Iris pigment epithelial cell (primary cell): ENCODE measurements at places on chromosomes 7 and 10.
A peak's percentile ranks its signal among the peaks of the same experiment; 100 is the strongest.

DNA sequence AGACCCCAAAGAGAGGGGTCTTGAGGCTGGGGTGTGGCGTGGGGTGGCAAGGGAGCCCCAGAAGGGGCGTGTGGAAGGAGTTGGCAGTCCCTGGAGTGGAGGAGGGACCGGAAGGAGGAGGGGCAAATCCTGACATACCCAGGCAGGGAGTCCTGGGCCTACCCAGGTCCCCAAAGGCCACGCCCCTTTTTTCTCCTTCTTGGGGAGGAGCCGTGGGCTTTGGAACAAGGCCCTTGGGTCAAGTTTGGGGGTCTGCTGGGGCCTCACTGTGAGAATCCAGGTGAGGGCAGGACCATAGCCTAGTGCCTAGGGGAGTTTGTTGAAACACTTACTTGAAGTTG, 1.2 kb upstream of the SMARCD3 start:
- peak; percentile 39 for DNase-seq

GRCh38 chr7:121500360-121501058, 104.4 kb upstream of the FAM3C start:
- DNase-seq = no peak

- peak; percentile 96 for DNase-seq
These were observed 29.8 kb upstream of the GNA12 start for GRCh38 chr7:2873686-2874551.

GRCh38 chr7:107276220-107276827, 107.5 kb downstream of the HBP1 start:
- no peak for DNase-seq

DNA sequence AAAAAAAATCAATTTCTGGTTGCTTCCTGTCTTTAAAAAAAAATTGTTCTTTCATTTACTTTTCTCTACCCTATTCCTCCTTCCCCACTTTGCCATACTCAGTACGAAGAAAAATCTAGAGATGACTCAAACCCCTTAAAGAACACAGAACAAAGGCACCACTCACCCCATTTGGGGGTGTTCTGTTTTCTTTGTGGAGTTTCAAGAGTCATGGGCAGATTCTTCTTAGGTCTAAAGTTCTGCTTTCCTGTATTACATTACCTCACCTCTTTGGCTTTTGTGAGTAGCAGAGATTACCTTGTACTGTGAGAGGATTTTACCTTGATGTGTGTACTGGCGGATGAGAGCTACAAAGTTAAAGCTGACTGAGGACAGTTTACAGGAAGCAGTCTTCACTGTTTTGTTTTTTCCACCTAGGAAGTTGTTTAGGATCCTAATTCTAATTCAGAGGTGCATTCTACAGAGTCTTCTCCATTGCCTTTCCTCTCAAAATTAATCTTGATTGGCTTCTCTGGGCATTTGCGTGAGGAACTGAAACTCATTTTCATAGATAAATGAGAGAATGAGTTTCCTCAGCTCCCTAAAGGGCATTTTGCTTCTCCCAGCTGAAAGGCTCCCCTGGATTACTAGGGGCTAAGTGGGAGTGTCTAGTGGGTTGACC, 20.7 kb downstream of the AVL9 start:
- DNase-seq = peak; percentile 40

- DNase-seq = no peak
These were observed 18.3 kb downstream of the UNC5B start for GRCh38 chr10:71230656-71231025.

GRCh38 chr10:74851831-74852230, 25.4 kb downstream of the KAT6B start:
- DNase-seq = no peak

GRCh38 chr10:97163781-97164501, 21.8 kb downstream of the SLIT1 start:
- DNase-seq = no peak

DNA sequence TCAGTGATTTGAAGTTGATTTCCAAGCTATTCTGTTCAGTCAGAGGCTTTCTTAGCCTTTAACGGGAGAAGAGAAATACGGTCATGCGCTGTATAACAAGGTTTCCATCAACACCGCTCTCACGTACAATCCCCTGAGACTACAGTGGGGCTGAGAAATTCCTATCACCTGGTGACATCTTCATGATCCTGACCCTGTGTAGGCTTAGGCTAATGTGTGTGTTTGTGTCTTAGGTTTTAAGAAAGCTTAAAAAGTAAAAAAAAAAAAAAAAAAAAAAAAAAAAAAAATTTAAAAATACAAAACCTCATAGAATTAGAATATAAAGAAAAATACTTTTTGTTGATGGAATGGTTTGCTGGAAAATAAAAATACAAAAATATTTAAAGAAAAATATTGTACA, 1.8 kb downstream of the ZNF862 start:
- DNase-seq = no peak

GRCh38 chr10:6979371-6979770, 399.3 kb upstream of the PRKCQ start:
- DNase-seq = no peak

DNA sequence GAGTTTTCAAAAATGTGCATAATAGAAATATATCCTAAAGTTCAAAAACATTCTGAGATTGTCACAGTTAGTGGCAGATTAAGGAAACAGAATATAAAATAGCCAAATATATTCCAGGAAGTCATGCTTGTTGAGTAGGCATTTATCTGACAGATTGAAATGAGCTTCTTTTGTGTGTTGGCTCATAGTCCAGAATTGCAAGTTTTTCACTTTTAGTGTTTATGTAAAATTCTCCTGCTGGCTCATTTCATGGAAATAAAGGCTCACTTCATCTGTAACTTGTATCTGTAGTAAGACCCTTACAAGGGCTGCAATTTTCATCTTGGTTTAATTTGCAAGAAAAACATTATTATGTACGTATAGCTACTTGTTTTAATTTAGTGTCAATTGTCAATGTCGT, 93.5 kb downstream of the MCU start:
- no peak for DNase-seq

DNA sequence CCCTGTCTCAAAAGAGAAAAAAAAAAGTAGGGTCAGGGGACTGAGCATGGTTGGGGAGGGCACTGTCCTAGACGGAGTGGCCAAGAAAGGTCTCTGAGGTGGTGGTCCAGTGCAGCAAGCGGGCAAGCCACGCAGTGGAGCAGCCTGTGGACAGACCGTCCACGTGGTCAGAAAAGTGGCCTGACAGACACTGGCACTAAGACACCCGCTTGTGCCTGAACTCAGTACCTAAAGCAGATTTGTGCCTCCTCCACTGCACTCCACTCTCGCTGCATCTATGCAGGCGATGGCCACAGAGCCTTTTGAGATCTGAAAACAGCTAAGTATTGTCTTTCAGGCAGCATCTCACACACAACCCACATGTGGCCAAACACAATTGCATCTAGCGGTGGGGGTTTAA, 8.8 kb downstream of the ASB10 start:
- no peak for DNase-seq

DNA sequence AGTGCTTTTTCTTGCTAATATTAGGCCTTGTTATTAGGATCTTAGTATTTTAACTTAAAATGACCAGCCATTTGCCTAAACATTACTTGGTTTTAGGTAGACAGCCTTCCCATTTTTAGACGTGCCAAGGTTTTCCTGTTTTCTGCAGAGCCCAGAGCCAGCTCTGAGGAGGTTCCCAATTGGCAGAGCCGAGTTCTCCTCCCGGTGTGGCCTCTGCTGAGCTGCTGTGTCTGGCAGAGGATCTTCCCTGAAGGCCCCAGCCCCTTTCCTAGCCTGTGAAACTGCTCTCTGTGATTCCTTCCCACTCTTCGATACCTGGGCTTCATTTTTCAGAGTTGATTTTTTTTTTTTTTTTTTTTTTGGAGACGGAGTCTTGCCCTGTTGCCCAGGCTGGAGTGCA, 91.4 kb downstream of the EEPD1 start:
- no peak for DNase-seq

GRCh38 chr10:60281792-60282353, 107.8 kb downstream of the ANK3 start:
- DNase-seq = peak; percentile 25

GRCh38 chr7:157525491-157525915, 188.7 kb downstream of the DNAJB6 start:
- no peak for DNase-seq

- DNase-seq = no peak
These were observed 48.7 kb downstream of the UPF2 start for GRCh38 chr10:11993834-11994468.

- DNase-seq = no peak
These were observed 182.8 kb upstream of the PHYHIPL start for GRCh38 chr10:58993480-58994221.

DNA sequence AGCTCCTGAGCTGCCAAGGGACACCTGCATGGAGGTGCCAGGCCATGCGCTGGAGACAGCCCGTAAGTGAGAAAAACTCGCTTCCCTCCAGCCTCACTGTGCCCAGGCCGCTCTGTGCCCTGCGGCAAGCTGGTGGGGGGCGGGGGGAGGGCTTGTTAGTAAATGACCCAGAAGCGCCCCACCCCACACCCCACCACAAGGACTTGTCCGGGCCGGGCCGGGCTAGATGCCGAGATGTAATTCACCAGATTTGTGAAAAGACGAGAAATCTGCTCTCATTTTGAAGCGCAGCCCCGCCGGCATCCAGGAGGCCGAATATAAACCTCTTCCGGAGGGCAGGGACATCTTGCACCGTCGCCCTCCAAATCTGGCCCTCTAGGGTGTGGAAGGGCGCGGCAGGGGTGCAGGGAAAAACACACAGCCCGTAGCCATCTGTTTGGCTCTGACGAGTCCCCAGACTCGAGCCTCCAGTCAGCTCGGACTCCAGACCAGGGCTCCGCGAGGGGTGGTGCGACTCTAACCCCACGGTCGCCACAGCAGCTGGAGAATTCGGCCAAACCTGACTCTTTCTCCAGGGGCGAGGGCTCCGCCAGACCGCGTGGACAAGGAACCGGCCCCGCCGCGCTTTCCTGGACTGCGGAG, 14.8 kb downstream of the TLX1 start:
- no peak for DNase-seq
